ENCODE measurements at places on chromosomes 16 and 17. TPM values are rescaled to one million over a fixed set of nuclear protein-coding genes. Genes with fewer than 3 reads are reported as not detected.

GRCh38 chr17:82831818-82832200, 8.0 kb downstream of the ZNF750 start:
- no peak for DNase-seq
- H3K27me3 ChIP-seq, result no peaks in the 10 kb centered on the region
- no peaks in the 10 kb centered on the region for H3K4me1 ChIP-seq
- peaks cover 7% of the 10 kb centered on the region for H3K36me3 ChIP-seq
- peak overlapping the region; percentile 52 for H3K4me3 ChIP-seq

DNA sequence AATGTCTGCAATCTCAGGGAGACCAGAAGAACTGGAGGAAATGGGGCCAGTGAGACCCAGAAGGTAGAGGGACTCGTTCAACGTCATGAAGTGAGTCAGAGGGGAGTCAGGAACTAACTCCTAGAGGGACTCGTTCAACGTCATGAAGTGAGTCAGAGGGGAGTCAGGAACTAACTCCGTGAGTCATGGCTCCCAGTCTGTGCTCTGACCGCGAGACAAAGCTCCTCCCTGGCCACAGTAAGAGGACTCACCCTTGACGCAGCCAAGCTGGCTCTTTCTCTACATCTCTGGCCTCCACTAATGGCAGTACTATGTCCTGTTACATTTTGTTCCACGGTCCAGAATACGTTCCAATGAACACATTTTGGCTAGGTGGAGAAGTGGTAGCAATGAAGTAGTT, 902.5 kb downstream of the KCNJ2 start:
- H3K36me3 ChIP-seq, result no peaks in the 10 kb centered on the region
- no peak overlapping the region for H3K4me3 ChIP-seq
- H3K27ac ChIP-seq, result no peak overlapping the region
- H3K27me3 ChIP-seq, result no peaks in the 10 kb centered on the region
- no peaks in the 10 kb centered on the region for H3K4me1 ChIP-seq

- no peaks in the 10 kb centered on the region for H3K4me1 ChIP-seq
- H3K4me3 ChIP-seq, result no peak overlapping the region
- DNase-seq, result no peak
- H3K36me3 ChIP-seq, result no peaks in the 10 kb centered on the region
These were observed 24.9 kb upstream of the RHBDL3 start for GRCh38 chr17:32240750-32241149.

GRCh38 chr17:30208214-30208613, 27.3 kb downstream of the SLC6A4 start:
- H3K4me1 ChIP-seq, result no peaks in the 10 kb centered on the region
- H3K4me3 ChIP-seq, result no peak overlapping the region
- peaks cover 3% of the 10 kb centered on the region for H3K27me3 ChIP-seq
- H3K36me3 ChIP-seq, result no peaks in the 10 kb centered on the region
- DNase-seq, result no peak

SPATA33 gene
- 2.3 TPM for polyA plus RNA-seq

Measured in psoas muscle (tissue), 8 donors.